ENCODE measurements at places on chromosomes 2 and 18. TPM values are rescaled to one million over a fixed set of nuclear protein-coding genes. Genes with fewer than 3 reads are reported as not detected.

- DNase-seq, result no peak
- H3K27ac ChIP-seq, result no peak overlapping the region
- H3K4me3 ChIP-seq, result no peak overlapping the region
- no peaks in the 10 kb centered on the region for H3K4me1 ChIP-seq
- no peaks in the 10 kb centered on the region for H3K27me3 ChIP-seq
Observed at GRCh38 chr2:63310614-63311013, 260.0 kb downstream of the OTX1 start.

DNA sequence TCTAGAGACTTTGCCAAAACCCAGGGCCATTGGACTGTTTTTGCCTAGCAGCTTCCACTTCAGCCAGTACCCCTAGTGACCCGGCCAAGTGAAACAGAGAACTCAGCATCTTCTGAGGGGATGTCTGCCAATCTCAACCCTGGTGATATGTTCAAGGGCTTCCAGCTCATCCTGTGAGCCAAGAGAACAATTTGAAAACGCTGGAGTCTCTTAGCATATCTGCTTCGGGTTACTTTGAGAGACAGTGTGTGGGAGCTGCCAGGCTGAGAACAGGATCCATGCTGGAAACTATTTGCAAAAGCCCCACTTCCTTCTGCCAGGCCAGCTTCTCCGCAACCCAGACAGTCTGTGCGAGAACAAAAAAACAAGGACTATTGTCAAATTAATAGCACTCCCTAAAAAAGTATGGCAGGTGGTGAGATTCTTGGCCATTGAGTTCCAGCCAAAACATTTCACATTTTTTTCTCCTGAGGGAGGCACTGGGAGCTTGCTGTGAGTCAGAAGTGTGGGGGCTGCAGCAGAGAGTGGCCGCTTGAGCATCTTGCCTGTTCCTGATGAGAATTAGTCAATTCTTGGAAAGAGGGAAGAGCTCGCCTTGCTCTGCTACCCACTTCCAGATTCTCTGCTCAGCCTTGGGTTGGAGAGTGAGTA is 395.6 kb upstream of the TRIB2 start:
- DNase-seq, result peak; percentile 81
- no peaks in the 10 kb centered on the region for H3K36me3 ChIP-seq
- peaks cover 69% of the 10 kb centered on the region for H3K4me1 ChIP-seq
- H3K27me3 ChIP-seq, result no peaks in the 10 kb centered on the region

- H3K27me3 ChIP-seq, result no peaks in the 10 kb centered on the region
- peaks cover 5% of the 10 kb centered on the region for H3K36me3 ChIP-seq
- H3K4me1 ChIP-seq, result peaks cover 16% of the 10 kb centered on the region
- no peak for DNase-seq
- H3K27ac ChIP-seq, result no peak overlapping the region
Observed at GRCh38 chr2:217293046-217293445, 433.2 kb upstream of the TNP1 start.

GRCh38 chr2:17257189-17257909 is 260.9 kb downstream of the RAD51AP2 start:
- H3K36me3 ChIP-seq, result no peaks in the 10 kb centered on the region
- no peak overlapping the region for H3K27ac ChIP-seq
- H3K27me3 ChIP-seq, result no peaks in the 10 kb centered on the region
- H3K4me3 ChIP-seq, result no peak overlapping the region
- DNase-seq, result no peak
- H3K4me1 ChIP-seq, result no peaks in the 10 kb centered on the region

DNA sequence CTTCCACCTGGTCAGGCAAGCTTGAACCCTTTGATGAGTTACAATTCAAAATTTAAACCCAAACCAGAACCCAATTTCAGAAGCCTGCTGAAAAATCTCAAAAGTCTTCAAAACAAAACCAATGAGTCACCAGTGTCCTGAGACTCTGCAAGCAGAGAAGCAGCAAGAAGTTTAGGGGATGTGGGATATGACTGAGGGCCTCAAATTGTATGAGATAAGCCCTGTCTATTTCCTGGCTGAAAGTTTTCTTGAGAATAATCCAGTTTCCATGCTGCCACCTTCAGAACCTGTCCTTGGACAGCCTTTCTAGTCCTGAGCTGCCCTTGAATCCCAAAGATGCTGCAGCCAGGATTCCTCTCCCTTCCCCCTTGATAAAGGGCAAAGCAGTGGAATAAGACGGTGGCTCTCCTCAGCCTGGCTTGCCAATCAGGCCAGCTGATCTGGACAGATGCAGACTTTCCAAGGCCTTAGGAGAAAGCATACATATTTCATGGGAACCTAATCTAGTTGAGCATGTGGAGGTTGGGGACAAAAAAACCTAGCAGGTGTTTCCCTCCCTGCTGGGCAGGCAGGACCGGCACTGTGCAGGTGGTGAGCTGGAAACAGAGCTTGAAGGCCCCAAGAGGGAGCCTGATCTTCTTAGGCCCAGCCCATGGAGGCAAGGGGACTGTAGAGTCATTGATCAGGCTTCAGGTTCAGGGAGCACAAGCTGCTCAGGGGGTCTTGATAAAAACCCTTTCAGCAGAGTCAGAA is 278.0 kb upstream of the MGAT5 start:
- no peaks in the 10 kb centered on the region for H3K4me1 ChIP-seq
- H3K36me3 ChIP-seq, result no peaks in the 10 kb centered on the region
- H3K27ac ChIP-seq, result no peak overlapping the region
- no peaks in the 10 kb centered on the region for H3K27me3 ChIP-seq
- no peak overlapping the region for H3K4me3 ChIP-seq

DNA sequence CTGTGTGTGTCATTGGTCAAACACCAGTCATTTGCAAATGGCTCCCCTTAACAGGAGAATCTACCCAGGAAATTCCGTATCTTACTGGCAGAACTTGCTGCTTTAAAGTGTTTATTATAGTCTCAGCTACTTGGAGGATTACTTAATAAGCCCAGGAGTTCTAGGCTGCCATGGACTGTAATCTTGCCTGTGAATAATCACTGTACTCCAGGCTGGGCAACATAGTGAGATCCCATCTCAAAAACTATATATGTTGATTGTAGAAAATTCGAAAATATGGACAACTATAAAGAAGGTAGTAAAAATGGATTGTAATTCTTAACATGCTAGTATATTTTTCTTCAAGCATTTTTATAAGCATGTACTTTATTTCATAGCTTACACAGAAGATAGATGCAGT is 4.5 kb downstream of the ATIC start:
- no peak overlapping the region for H3K4me3 ChIP-seq
- H3K27me3 ChIP-seq, result no peaks in the 10 kb centered on the region

Gene TTN
- not detected for total RNA-seq

Gene C1QL2
- total RNA-seq, result not detected

Gene FOXD4L1
- total RNA-seq, result not detected

Gene GRB14
- total RNA-seq, result not detected
